Mesothelial cell of epicardium (in vitro differentiated cells): ENCODE measurements at places on chromosomes 7 and 10.

GRCh38 chr10:122550427-122550826 lies 10.1 kb upstream of the DMBT1 start:
- DNase-seq, result no peak
- H3K27me3 ChIP-seq, result peaks cover 4% of the 10 kb centered on the region
- H3K4me3 ChIP-seq, result no peak overlapping the region
- H3K4me1 ChIP-seq, result no peaks in the 10 kb centered on the region

DNA sequence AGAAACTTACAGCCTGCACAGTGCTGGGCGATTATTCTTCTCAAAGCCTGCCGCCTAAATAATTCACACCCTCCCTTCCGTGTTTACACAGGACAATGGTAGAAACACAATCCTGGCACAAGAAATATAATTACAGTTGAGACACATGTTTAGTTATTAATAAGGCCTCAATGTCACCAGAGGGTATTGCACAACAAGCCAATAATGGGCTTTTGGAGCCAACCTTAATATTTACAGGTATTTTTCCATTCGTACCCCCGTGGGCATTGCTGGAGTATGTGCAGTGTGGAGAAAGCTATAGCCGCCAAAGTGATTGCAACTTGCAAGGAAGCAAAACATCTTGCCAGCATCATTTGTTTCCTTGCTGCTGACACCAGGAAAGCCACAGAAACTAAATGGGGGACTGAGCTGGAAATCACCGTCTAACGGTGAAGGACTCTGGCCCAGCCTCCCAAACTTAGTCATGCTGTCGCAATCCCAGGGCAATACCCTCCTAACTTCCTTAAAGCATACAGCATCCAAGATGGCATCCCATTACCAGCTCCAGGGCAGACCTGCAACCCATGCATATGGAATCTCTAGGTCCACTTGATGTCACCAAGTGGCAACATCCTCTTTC lies 8.6 kb downstream of the CALN1 start:
- no peaks in the 10 kb centered on the region for H3K4me1 ChIP-seq
- no peaks in the 10 kb centered on the region for H3K36me3 ChIP-seq
- no peak overlapping the region for H3K27ac ChIP-seq
- H3K4me3 ChIP-seq, result no peak overlapping the region
- peaks cover 51% of the 10 kb centered on the region for H3K27me3 ChIP-seq
- no peak for DNase-seq

GRCh38 chr10:8245814-8246142 lies 191.3 kb downstream of the GATA3 start:
- no peak overlapping the region for H3K27ac ChIP-seq
- H3K4me1 ChIP-seq, result peaks cover 5% of the 10 kb centered on the region
- no peak overlapping the region for H3K4me3 ChIP-seq
- H3K27me3 ChIP-seq, result no peaks in the 10 kb centered on the region

GRCh38 chr10:104246976-104247375 lies 7.7 kb upstream of the GSTO1 start:
- H3K27me3 ChIP-seq, result no peaks in the 10 kb centered on the region
- peaks cover 4% of the 10 kb centered on the region for H3K4me1 ChIP-seq
- no peak overlapping the region for H3K4me3 ChIP-seq
- H3K27ac ChIP-seq, result no peak overlapping the region
- no peaks in the 10 kb centered on the region for H3K36me3 ChIP-seq

DNA sequence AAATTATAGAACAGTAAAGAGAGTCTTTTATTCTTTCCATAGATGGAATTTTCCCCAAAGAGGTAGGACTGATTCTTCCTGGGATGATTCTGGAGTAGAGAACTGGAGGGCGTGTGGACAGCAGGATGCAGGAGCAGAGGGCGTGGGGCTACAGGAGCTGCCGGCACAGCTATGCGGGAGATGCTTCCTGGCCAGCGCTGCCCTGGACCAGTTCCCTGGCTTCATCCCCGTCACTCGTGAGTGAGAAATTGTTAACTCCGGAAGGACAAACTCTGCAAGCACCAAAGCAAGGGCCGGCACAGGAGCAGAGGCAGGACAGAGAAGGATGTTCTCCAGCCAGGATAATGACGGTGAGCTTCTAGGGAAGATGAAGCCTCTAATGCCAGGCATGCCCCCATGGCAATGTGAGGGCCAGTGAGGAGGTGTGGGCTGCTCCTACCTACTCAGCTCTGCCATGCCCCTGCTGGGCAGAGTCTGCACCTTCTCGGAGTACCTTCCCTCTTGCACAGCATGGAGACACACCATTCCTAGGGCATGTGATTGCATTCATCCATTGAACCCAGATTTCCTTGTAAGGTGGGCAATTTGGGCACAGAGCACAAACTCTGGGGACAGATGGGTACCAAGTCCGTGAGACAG lies 760.9 kb upstream of the IGFBP3 start:
- no peak overlapping the region for H3K4me3 ChIP-seq
- H3K36me3 ChIP-seq, result peaks cover 2% of the 10 kb centered on the region
- no peak overlapping the region for H3K27ac ChIP-seq
- DNase-seq, result no peak
- no peaks in the 10 kb centered on the region for H3K27me3 ChIP-seq

GRCh38 chr10:54441275-54441674 lies 359.8 kb downstream of the PCDH15 start:
- no peak overlapping the region for H3K4me3 ChIP-seq
- no peaks in the 10 kb centered on the region for H3K27me3 ChIP-seq
- H3K27ac ChIP-seq, result no peak overlapping the region
- peaks cover 37% of the 10 kb centered on the region for H3K4me1 ChIP-seq
- no peaks in the 10 kb centered on the region for H3K36me3 ChIP-seq

GRCh38 chr7:127366680-127367079 lies 25.8 kb downstream of the ZNF800 start:
- H3K27ac ChIP-seq, result no peak overlapping the region
- DNase-seq, result no peak
- no peaks in the 10 kb centered on the region for H3K4me1 ChIP-seq
- no peak overlapping the region for H3K4me3 ChIP-seq
- H3K36me3 ChIP-seq, result peaks cover 4% of the 10 kb centered on the region

GRCh38 chr10:71431239-71432100 lies 34.8 kb downstream of the CDH23 start:
- H3K27me3 ChIP-seq, result peaks cover 31% of the 10 kb centered on the region
- no peaks in the 10 kb centered on the region for H3K36me3 ChIP-seq
- peak; percentile 20 for DNase-seq
- H3K4me3 ChIP-seq, result no peak overlapping the region
- H3K27ac ChIP-seq, result no peak overlapping the region

- H3K4me1 ChIP-seq, result no peaks in the 10 kb centered on the region
- no peaks in the 10 kb centered on the region for H3K36me3 ChIP-seq
Measured at GRCh38 chr7:52261057-52261456, 774.4 kb upstream of the POM121L12 start.

DNA sequence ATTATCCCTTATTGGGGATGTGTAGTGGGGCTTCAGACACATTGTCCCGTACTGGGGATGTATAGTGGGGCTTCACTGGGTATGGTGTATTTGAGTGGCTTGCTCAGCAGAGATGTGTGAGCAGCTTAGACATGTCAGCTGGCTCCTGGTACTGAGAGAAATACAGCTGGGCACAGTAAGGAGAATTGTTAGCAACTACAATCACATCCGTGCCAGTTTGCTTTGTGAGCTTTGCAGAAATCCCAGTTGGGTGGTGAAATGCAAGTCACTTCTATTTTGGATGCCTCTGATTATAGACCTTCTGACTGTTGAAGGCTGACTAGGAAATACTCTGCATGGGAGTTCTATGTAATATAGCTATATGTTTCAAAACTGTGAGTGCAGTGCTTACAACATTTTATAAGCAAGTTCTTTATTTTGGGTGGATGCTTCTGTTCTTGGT lies 10.8 kb downstream of the CCNY start:
- H3K4me3 ChIP-seq, result no peak overlapping the region
- no peak for DNase-seq
- H3K36me3 ChIP-seq, result no peaks in the 10 kb centered on the region
- H3K27me3 ChIP-seq, result no peaks in the 10 kb centered on the region
- H3K27ac ChIP-seq, result no peak overlapping the region

DNA sequence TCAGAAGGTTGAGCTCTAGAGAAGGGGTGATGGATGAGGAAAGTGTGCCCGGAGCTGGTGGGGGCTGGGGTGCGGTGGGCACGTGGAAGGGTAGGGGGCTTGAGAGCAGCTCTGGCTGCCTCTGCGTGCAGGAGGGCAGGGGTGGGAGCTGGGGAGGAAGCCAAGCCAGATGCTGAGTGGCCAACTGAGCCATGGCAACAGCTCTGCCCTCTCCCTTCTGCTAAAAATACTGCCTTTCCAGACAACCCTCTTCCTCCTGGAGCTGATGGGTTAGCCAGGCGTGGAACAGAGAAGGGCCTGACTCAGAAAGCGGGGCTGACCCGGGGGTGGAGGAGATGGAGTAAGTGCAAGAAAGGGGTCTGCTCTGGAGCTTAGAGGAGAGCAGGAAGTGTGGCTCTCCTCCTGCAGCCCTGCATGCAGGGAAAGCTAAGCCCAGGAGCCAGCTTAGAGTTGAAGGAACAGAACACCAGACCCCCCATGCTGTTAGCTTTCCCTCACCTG lies 114.6 kb upstream of the AGK start:
- no peaks in the 10 kb centered on the region for H3K4me1 ChIP-seq
- H3K36me3 ChIP-seq, result no peaks in the 10 kb centered on the region
- no peak for DNase-seq
- no peak overlapping the region for H3K27ac ChIP-seq

- peak overlapping the region; percentile 67 for H3K27ac ChIP-seq
- no peak for DNase-seq
- no peaks in the 10 kb centered on the region for H3K27me3 ChIP-seq
- H3K36me3 ChIP-seq, result peaks cover 2% of the 10 kb centered on the region
- H3K4me1 ChIP-seq, result peaks cover 15% of the 10 kb centered on the region
Measured at GRCh38 chr10:113035732-113036312, 85.8 kb downstream of the TCF7L2 start.

DNA sequence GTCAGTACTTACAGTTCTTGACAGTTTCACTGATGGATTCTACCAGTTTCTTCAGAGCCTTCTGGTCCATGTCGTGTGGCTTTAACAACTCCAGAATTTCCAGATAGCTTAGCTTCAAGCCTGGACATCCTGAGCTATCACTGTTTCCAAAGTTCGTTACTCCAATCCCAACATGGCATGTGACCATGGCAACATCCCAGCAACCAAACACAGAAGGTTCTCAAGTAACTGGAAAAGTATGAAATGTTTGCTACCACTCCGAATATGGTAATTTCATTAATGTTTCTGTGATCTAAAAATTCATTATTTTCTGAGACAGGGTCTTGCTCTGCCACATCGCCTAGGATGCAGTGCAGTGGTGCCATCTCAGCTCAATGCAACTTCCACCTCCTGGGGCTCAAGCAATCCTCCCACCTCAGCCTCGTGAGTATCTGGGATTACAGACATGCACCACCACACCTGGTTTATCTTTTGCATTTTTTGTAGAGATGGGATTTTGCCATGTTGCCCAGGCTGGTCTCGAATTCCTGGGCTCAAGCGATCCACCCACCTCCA lies 29.3 kb downstream of the RBM48 start:
- no peak for DNase-seq
- H3K4me1 ChIP-seq, result no peaks in the 10 kb centered on the region
- H3K4me3 ChIP-seq, result no peak overlapping the region
- peaks cover 1% of the 10 kb centered on the region for H3K27me3 ChIP-seq
- peaks cover 9% of the 10 kb centered on the region for H3K36me3 ChIP-seq

- no peak overlapping the region for H3K4me3 ChIP-seq
- no peak for DNase-seq
- peaks cover 20% of the 10 kb centered on the region for H3K4me1 ChIP-seq
Measured at GRCh38 chr7:17934094-17934493, 6.2 kb downstream of the SNX13 start.

DNA sequence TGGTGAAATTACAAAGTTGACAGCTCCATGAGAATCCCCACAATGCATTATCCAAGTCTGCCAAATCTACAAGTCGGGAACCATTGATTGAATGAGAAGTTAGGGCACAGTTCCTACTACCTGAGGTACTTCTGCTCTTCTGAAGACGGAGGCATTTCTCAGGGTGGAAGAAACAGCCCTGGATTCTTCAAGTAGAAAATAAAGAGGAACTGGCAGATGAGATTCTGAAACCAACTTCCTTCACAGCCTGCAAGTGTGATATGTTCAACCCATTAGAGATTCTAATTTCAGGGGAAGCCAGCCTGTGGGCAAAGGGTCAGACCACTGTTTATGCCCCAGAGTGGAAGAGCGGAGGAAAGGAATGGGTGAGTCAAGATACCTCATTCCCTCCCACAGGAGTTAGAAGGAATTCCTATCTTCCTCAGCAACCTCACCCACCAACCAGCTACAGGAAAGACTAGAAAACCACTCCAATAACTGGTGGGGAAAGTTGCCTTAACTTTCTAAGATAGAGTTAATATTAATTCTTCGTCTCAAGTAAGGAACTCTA lies 50.5 kb upstream of the BMPER start:
- no peak for DNase-seq
- no peak overlapping the region for H3K4me3 ChIP-seq
- H3K27me3 ChIP-seq, result peaks cover 25% of the 10 kb centered on the region
- H3K4me1 ChIP-seq, result no peaks in the 10 kb centered on the region

- H3K36me3 ChIP-seq, result no peaks in the 10 kb centered on the region
- H3K27me3 ChIP-seq, result peaks cover 3% of the 10 kb centered on the region
- DNase-seq, result no peak
- H3K27ac ChIP-seq, result no peak overlapping the region
- no peak overlapping the region for H3K4me3 ChIP-seq
Measured at GRCh38 chr7:66505009-66505408, 123.7 kb upstream of the KCTD7 start.

- H3K4me1 ChIP-seq, result peaks cover 6% of the 10 kb centered on the region
- H3K4me3 ChIP-seq, result no peak overlapping the region
- H3K27me3 ChIP-seq, result no peaks in the 10 kb centered on the region
- no peaks in the 10 kb centered on the region for H3K36me3 ChIP-seq
- no peak overlapping the region for H3K27ac ChIP-seq
Measured at GRCh38 chr10:77550378-77550777, 87.2 kb downstream of the KCNMA1 start.

DNA sequence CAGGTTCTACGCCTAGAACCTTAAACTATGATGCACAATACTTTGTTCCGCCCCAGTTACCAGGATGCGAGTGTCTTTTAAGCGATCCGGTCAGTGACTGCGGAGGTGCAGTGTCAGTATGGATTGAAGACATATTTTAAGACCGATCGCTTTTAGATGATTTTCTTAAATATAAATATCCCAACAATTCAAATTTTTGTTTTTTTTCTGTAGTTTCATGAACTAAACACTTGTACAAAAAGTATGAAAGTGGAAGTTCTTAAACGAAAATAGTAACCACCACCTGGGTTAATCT lies 835 bp downstream of the COMMD3 start:
- peak overlapping the region; percentile 98 for H3K27ac ChIP-seq
- peak overlapping the region; percentile 87 for H3K4me3 ChIP-seq
- no peaks in the 10 kb centered on the region for H3K36me3 ChIP-seq
- DNase-seq, result no peak
- H3K4me1 ChIP-seq, result peaks cover 40% of the 10 kb centered on the region

- peaks cover 6% of the 10 kb centered on the region for H3K36me3 ChIP-seq
- peaks cover 6% of the 10 kb centered on the region for H3K4me1 ChIP-seq
- no peak for DNase-seq
- H3K27me3 ChIP-seq, result no peaks in the 10 kb centered on the region
Measured at GRCh38 chr10:7971949-7972348, 82.5 kb upstream of the GATA3 start.

DNA sequence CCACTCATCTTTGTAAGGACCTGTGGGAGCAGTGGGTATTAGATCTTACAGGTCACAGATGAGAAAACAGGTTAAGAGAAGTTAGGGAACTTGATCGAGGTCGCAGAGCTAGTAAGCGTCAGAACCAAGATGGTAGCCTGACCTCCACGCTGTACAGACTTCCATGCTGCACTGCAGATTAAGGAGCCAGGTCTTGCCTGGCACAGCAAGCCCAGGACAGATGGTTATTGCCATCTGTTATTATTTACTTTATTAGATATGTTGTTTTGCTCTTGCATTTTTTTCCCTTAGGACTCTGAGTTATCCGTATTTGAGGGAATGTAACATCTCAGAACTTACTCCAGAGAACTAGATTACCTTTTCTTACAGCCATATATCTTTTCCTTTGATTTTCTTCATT lies 147.2 kb downstream of the NSUN6 start:
- H3K4me1 ChIP-seq, result peaks cover under 1% of the 10 kb centered on the region
- no peaks in the 10 kb centered on the region for H3K27me3 ChIP-seq
- DNase-seq, result no peak
- no peaks in the 10 kb centered on the region for H3K36me3 ChIP-seq
- no peak overlapping the region for H3K27ac ChIP-seq
- no peak overlapping the region for H3K4me3 ChIP-seq
